Activated effector memory CD4-positive, alpha-beta T cell treated with Interleukin-2 at 50 U/mL for 16 hours (primary cell): ENCODE measurements at places on chromosomes 4 and X.
A peak's percentile ranks its signal among the peaks of the same experiment; 100 is the strongest.

- DNase-seq, result no peak
Measured at GRCh38 chrX:132615391-132616131, 126.7 kb upstream of the MBNL3 start.

- no peak for DNase-seq
Measured at GRCh38 chrX:19673375-19674040, 158.2 kb upstream of the MAP3K15 start.

DNA sequence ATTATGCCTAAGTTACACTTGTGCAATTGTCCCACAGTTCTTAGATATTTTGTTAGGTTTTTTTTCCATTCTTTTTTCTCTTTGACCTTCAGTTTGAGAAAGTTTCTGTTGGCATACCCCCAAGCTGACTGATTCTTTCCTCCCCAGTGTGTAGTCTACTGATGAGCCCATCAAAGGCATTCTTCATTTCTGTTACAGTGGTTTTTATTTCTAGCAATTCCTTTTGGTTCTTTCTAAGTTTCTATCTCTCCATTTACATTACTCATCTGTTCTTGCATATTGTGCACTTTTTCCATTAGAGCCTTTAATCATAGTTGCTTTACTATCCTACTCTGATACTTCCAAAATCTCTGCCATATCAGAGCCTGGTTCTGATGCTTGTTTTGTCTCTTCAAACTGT, 31.9 kb downstream of the CASP6 start:
- no peak for DNase-seq

DNA sequence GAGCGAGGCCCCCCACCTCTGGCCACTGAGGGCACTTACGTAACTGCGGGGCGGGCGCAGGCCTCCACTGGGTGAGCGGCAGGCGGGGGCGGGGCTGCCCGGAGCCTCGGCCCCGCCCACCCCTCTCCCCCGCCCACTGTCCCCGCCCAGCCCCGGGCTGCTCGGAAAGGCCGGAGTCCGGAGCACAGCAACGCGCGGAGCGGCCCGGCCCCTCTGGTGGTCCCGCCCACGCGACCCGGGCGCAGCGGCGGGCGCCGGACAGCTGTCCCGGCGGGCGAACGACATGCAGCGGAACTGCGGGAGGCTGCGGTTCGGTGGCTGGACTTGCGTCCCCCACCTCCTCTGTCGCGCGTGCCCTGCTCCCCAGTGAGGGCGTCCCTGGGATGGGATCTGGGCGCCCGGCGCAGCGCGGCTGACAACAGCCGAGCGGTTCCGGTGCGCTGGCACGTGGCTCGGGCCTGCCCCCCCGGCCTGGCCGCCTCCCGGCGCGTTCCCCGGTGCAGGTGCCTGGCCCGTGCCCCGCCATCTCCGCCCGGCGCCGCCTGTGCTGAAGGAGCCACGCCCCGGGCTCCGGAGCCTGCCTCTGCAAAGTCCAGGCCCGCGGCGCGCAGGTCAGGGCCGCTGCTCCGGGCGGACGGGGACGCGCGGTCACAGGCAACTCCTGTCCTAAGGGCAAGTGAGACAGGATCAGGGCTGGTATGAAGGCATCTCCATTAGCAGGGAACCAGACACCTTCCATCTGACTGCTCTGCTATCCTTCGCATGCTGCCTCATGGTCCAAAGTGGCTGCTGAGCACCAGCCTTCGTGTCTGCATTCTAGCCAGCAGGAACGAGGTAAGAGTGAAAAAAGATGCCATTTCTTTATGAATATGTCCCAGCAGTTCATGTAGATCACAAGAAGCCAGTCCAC, 21.8 kb upstream of the JAKMIP1 start:
- DNase-seq, result no peak

DNA sequence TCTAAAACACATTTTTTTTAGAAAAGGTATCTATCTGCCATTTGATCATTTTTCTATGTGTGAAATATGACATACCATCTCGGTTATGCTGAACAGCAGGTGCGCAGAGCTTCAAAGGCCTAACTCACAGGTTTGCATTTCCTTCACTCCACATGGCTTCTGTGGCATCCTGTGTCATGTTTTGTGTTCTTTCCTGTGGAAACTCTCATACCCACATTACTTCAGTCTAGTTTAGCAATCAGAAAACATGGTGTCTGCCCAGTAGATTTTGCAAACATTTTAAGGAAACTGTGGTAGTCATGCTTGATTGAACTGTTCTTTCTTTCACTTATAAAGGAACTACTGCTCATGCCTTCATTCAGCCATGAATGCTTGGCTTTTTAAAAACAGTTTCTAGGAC, 11.3 kb upstream of the ARAP2 start:
- peak; percentile 41 for DNase-seq

GRCh38 chrX:153440556-153441135, 5.2 kb downstream of the TREX2 start:
- no peak for DNase-seq

- no peak for DNase-seq
Measured at GRCh38 chrX:16855363-16856075, 14.6 kb downstream of the RBBP7 start.

DNA sequence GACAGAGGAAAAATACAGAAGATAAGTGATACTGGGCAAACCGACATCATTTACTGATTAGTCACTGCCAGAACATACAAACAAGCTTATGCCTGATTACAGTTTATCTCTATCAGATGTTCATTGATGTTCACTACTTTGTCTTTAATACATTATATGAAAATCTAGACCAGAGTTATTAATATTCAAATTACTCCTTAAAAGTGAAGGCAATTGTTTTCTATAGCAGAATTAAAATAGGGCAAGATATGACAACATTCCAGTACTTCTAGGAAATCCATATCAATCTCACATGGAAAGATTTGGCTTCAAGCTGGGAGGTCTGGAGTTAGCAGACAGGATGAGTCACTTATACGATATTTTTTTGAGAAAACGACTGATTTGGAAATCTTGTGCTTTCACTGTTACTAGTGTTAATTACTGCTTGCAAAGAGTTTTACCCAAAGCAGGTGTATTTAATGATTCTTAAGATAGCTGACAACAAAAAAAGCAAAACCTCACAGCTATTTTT, 31.8 kb downstream of the HPGD start:
- DNase-seq, result no peak

GRCh38 chr4:55617587-55618197, 18.4 kb downstream of the NMU start:
- no peak for DNase-seq

DNA sequence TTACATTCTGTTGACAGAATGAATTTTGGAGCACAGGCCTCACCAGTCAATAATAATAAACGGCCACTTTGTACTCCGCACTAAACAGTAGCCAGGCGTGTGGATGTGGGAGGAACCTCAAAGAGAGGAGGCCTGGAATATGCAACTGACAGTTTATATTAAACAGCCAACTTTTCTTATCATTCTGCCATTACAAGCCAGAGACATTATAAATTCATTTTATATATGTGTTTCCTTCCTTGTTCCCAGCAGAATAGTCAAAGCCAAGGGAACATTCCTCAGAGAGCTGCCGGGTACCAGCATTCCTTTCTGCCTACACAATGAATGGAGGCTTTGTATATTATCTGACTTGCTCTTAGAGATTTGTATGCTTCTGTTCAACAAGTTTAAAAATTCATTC, 436.5 kb upstream of the FTHL17 start:
- DNase-seq, result no peak

DNA sequence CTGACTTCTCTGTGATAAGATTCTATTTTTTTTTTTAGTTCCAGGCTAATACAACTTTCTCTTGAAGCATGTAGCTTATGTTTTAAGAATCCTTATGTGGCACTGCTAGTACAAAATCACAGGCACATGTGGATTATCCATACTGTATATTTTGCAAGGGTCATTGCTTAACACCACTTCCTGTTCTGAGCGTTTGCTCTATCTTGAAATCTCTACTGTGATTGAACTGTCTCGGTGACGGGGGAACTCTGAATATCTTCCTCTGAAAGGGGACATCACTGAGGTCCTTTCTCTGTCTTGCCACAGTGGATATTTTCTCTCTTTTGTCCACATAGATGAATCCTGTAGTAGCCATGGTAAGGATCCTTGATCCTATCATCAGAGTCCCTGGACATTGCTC, 2.1 kb upstream of the WFS1 start:
- no peak for DNase-seq

- no peak for DNase-seq
Measured at GRCh38 chr4:152281822-152282221, 254.1 kb downstream of the FBXW7 start.

GRCh38 chrX:63514569-63515080, 163.5 kb upstream of the SPIN4 start:
- DNase-seq, result no peak

DNA sequence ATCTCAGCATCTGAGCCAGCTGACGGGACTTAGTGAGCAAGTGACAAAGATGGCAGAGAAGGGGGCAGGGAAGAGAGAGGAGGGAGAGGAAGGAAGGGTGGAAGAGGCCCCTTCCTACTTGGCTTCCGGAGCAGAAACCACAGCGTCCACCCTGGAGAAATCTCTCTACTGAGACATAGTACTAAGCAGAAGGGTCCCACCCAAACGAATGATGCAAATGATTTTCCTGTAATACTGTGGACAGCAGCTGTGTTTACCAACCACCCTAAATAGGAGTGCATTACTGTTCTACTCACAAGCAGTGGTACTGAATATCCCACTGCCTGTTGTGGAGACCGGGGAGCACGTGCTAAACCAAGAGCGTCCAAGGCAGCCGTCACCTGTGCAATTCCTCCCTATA, 29.4 kb downstream of the DTHD1 start:
- no peak for DNase-seq

GRCh38 chr4:48470137-48470536, 13.0 kb upstream of the SLC10A4 start:
- DNase-seq, result no peak

- no peak for DNase-seq
Measured at GRCh38 chr4:140426610-140427105, 790 bp downstream of the CLGN start.

DNA sequence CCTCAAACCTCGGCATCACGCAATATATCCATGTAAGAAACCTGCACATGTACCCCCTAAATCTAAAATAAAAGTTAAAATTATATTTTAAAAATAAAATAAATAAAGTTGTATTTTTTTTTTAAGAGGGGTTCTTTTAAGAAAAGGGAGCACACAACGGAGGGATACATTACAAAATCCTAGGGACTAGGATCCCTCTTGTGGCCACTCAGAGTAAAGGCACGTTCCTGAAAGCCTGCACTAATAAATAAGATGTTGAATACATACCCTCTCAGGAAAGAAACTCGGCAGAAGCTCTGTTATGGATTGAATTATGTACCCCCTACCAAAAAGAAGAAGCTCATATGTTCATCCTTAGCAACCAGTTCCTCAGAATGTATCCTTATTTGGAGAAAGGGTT, 50.9 kb upstream of the PRDX4 start:
- no peak for DNase-seq

DNA sequence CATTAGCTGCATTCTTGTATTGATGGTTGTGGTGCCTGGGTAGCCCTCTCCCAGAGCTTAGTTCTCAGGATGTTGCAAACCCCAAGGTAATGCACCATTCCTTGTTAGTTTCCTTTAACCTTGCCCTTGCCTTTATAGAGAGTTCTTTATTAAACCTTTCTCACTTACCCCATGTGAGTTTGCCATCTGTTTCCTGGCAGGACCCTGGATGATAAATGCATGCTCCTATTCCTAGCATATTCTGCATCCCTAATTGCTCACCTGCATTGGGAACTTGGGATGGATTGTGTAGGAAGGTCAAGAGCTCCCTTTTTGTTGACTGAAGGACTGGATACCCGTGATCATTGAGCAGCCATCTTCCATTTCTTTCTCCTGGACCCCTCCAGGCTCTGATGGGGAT, 59.9 kb upstream of the AP1S2 start:
- no peak for DNase-seq

GRCh38 chr4:14000091-14000814, 372.7 kb upstream of the BOD1L1 start:
- no peak for DNase-seq

DNA sequence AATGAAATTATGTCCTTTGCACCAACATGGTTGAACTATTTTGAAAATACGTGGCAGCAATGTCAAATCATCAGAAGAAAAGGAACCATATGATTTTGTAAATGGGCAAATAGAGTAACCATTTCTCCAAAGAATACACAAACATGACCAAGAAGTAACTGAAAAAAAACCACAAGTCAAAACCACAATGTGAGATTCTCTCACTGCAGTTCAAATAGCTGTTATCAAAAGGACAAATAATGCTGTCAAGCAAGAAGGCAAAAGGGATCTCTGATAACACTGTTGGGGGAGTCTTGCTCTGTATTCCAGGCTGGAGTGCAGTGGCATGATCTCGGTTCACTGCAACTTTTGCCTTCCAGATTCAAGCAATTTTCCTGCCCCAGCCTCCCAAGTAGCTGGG, 280.8 kb upstream of the ZCCHC13 start:
- no peak for DNase-seq

GRCh38 chr4:8252301-8253173, 17.0 kb upstream of the HTRA3 start:
- DNase-seq, result no peak

GRCh38 chr4:42715807-42716482, 59.0 kb upstream of the ATP8A1 start:
- no peak for DNase-seq

GRCh38 chr4:180674619-180675358, 1568.4 kb upstream of the TENM3 start:
- DNase-seq, result no peak

- no peak for DNase-seq
Measured at GRCh38 chr4:183968931-183969330, 63.8 kb downstream of the STOX2 start.

DNA sequence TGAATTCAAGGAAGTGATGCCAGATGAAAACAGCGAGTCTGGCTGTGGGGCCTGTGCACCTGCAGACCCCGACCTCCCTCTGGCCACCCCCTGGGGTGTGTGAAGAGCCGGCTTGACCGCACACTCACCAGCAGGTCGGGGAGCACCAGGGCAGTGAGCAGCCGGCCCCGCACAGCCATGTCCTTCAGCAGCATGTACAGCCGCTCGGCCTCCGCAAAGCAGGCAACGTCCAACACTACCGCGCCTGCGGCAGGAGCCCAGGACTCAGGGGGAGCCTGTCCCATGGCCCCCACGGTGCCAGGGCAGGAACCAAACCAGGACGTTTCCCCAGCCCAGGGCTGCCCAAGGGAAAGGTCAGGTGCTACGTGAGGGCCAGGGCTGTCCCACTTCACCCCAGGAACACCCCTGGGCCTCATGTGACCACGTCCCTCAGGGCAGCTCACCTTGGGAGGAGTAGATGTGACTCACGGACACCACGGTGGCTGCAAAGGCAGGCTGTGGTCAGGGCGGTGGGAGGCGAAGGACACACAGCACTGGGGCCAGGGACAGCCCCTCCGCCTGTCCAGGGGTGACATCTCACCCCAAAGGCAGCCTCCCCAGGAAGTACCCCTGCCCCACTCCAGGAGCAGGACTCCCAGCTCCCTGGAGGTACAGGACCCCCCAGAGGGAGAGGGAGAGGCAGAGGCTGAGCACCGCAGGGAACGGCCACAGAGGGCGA, 8.2 kb downstream of the DGKQ start:
- DNase-seq, result no peak

DNA sequence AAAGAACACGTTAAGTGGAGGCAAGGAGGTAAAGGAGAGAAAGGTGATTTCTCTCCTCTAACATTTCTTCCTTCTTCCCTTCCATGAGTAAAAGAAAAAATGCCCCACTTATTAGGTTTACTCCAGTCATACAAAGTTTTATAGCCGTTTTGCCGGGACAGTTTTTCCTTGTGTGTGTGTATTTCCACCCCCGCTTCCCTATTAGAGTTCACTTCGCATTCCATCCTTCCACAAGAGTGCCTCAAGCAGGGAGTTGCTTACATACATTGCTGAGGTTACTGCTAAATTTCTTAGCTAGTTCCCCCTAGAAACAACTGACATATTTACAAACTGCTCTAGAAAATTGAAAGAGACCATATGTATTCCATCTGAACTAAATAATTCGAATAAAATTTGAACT, 45.2 kb upstream of the BMP15 start:
- DNase-seq, result no peak

- DNase-seq, result no peak
Measured at GRCh38 chrX:6986915-6987314, 160.6 kb upstream of the STS start.
